ENCODE measurements at places on chromosomes 2 and 18.

DNA sequence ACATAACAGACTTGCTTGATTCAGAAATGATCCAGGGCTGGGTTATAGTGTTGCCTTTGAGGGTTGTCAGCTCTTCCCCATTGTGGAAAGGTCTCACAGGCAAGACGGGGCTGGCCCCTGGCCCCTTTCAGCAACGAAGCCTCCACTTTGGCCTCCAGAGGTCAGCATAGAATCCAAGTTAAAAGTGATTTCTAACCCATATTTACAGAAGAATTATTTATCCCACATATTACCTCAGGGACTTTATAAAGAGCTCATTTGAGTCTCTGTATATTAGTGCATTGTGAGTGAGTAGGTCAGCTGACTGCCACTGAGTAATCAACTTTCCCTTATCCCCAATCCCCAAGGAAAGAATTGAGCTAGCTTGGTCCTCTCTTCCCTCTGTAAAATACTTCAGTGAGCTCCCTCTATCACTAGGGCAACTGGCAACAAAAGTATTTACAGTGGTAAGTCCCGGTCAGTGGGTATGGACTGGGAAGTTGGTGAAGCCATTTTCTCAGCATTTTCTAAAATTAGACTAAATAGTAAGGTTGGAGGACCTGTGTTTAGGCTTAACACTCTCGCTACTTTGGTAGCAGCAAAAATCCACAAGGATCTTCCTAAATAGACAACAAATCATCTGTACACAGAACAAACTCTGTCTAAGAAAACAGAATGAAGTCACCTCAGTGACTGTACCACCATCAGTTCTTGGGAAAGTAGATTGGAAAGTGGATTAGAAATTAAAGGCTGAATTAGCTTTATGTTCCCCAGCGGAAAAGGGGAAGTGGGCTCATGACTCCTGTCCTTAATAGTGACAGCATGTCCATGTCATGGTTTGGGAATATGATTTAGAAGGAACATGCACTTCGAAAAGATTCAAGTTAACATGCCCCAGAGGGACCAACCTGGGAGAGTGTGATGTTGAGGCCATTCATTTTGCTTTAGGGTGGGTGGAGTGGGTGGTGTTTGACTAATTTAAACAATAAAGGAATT lies 171.0 kb upstream of the SIX3 start:
- no peak for DNase-seq

- no peak for DNase-seq
Observed at GRCh38 chr18:56982766-56983165, 164.1 kb upstream of the BOD1L2 start.

GRCh38 chr2:233840520-233840919 lies 13.8 kb downstream of the HJURP start:
- DNase-seq: no peak

GRCh38 chr2:222713002-222713401 lies 41.5 kb downstream of the MOGAT1 start:
- no peak for DNase-seq

DNA sequence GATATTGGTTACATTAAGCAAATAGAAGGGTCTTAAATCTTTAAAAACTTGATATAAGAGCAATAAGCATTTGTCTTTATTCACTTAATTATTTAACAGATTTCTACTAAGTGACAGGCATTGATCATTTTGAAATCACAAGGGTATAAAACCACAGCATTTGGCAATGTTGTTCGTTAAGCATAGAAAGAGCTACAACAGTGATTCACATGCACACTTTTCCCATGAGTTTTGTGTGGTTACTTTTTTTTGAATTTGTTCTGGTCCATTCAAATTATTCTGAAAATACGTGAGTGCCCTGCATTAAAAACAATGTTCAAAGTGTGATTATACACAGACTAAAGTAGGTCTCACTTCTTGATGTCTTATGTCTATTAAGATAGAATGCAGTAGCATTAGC lies 52.2 kb downstream of the LYPD6B start:
- no peak for DNase-seq

DNA sequence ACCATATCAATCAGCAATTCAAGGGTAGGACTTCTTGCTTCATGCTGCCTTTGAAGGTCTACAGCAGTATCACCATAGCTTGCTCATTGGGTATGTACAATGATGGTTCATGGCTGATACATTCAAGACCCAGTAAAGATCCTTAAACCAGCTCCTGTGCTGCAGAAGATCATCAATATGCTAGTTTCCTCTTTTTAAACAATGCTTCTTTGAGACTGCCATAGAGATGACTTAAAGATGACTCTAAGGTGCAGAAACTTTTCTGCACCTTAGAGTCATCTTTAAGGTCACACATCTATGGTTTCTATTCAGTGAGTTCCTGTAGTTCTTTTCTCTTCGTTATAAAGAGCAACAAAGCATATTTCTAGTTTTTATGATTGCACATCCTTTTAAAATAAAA lies 102.8 kb upstream of the KLHL14 start:
- no peak for DNase-seq

GRCh38 chr2:240457223-240458043 lies 22.0 kb downstream of the GPC1 start:
- DNase-seq: no peak

GRCh38 chr2:157857881-157858280 lies 18.2 kb downstream of the ACVR1 start:
- no peak for DNase-seq

GRCh38 chr2:43818761-43819160 lies 19.9 kb downstream of the ABCG5 start:
- no peak for DNase-seq

- no peak for DNase-seq
Observed at GRCh38 chr2:218474527-218474926, 55.6 kb downstream of the VIL1 start.

- no peak for DNase-seq
Observed at GRCh38 chr2:46870051-46870839, 45.4 kb downstream of the MCFD2 start.

DNA sequence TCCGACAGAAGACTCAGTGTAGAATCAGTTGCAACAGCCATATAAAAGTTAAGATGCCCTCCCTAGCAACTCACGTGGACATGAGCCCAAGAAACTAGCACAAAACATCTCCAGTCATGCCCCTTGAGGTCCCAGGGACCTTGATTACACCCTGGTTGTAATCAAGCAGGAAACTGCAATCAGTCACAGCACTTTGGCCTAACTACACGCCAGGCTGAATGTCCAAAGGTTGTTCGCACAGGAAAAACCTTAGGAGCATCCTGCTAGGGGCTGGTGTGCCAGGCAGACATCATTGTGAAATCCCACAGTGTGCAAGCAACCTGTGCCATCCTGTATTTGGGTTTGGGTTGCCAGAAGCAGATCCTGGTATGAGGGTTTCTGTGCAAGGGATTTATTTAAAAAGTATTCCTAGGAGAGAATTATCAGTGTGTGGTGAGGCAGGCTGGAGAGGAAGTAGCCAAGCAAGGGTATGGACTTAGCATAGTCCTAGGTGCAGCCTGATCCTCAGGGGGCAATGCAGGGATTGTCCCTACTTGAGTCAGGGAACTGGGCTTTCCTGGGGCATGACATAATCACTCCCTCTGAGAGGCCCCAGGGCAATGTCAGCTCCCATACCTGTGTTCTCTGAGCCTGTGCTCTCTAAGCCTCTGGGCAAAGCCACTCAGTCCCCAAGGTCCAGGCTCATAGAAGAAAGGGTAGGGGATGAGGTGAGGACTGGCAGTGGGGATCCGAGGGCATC lies 17.8 kb upstream of the SULT1C2 start:
- no peak for DNase-seq

DNA sequence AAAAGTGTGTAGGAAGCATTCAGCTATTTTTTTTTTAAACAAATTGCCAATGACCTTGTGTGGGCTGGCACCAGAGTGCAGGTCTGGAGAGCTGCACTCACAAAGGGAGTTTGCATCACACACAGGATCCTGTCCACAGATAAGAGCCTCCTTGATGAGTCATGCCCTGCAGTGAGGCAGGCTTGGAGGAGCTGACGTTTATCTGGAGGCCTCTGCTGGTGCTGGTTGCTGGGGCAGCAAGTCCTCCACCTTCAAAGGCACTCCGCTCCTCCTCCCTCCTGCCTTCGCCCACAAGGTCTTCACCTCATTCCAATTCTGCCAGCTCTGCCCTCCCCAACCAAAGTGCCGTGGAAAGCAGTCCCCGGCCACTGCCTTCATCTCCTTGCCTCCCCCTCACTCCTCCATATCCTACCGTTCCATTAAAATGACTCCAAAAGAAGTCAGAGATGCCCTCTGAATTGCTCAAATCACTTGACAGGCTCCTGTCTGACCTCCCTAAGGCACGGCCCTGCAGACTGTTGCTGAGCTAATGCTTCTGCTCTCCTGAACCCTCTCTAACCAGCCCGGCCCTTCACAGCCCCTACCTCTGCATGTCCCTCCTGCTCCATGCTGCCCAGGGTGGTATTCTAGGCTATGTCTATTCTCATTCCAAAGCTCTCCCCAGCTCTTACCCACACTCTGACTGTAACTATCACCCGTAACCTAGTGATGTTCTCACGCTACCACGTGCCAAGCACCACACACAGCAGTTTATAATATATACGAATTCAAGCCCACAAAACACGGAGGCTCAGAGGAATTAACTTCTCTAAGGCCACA lies 30.9 kb downstream of the LONRF2 start:
- DNase-seq: peak; percentile 16

- DNase-seq: no peak
Observed at GRCh38 chr2:185793532-185794345, 55.1 kb downstream of the FSIP2 start.

DNA sequence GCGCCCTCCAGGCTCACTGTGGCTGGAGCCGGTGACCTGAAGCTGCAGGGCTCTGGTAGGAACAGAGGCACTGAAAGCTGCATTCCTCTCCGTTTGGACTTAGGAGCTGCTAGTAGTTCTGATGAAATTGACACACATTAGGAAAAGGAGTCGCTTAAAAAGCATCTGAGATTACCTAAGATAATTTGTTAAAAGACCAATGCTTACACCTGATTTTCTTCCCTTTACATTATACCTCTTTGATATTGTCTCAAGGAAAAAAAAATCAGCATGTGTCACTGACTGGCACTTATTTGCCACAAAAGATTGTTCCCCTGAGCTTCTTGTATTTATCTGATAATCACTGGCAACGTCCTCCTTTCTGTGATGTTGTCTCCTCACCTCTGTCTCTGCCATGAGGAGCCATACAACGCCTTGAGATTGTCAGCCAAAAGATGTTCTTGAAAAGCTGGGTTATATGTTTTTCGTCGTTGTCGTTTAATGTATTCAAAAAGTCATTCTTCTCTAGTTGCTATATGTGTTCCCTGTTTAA lies 618 bp upstream of the CHN1 start:
- no peak for DNase-seq

DNA sequence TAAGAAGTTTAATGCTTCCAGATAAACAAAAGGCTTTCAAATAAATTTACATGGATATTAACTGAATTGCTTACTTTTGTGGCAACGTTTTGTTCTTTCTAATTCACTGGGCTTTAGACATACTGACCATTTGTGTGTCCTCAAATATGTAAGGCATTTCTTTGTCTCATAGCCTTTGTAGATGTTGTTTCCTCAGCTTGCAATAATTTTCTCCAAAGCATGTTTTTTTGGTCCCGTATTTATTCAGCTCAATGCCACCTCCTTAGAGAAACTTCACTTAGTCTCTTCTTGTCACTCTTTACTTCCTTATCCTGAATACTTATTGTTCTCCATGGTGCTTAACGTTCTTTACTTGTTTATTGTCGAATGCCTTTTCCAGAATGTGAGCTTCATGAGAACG lies 98.5 kb downstream of the NUP35 start:
- no peak for DNase-seq

- no peak for DNase-seq
Observed at GRCh38 chr18:40423291-40423690, 1531.7 kb upstream of the PIK3C3 start.

DNA sequence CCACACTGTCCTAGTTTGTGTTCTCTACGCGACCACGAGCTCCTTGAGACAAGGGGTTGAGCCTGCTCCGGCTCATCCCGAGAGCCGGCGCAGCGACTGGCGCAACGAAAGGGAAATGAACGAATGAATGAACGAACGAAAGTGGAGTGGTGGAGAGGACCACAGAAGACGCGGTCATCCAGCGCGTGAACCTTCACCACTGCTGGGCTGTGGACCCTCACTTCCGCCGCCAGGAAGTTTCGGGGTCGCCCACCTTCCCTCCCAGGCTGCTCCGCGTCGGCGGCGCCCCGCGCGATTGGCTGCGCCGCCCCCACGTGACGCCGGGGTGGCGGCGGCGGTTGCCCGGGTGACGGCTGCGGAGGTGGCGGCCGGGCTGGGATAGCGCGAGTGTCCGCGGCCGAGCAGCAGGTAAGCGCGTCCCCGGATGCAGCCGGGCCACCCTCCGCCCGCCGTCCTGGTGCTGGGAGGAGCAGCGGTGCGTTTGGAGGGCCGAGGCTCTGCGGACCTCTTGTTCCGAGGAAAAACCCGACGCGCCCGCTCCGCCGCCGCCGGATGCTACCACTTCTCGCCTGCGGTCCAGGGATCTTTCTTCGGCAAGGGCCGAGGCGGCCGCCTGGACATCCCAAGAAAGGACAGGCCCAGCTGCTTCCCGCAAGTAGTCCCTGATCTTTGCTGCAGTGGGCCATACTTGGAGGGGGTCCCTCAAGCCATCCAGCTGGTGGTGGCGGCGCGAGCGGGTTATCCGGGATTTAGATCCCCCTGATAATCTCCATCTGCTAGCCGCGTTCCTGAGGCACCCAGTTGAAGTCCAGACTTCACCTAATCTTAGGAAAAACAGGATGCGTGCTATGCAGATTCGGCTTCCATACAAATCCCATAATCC lies at the start of gene ARMC9:
TSS of gene ARMC9 (plus strand) at position 341 of the 883 bp plus-strand sequence. CDS start 7,608 bp downstream, outside the sequence.
- DNase-seq: peak; percentile 66

DNA sequence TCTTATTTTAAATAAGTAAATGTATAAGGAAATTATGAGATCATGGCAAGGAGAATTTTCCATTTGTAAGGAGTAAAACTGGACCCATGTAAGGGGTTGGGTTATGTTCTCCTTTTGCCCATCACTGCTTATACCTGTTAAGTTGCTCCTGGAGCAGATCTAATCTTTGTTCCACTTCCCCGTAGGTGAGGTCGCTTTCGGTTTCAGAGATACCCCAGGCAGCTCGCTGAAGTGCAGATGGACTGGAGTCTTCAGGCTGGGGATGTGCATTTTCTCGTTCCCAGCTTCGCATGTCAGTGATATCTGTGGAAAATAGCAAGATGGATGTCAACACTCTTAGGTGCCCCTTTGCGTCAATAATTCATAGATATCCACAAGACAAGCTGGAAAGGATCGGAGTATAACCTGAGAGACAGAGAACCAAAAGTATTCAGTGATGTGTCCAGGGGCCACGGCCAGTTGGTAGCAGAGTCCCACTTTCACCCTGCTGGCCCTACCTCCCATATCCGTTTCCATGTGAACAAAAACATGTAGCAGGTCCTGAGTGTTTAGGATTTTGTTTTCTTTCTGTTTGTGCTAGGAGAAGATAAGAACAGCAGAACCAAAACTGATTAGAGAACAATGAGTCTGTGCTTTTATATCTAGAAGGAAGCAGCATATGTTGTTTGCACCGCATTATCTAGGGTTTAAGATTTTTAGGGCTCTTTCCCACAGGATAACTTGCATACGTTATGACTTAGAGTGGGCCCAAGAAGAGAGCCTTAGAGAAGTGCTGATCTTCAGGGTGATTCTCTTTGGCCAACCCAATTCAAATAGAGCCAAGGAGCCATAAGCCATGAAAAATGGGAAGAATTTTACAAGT lies 36.0 kb downstream of the GCA start:
- no peak for DNase-seq

DNA sequence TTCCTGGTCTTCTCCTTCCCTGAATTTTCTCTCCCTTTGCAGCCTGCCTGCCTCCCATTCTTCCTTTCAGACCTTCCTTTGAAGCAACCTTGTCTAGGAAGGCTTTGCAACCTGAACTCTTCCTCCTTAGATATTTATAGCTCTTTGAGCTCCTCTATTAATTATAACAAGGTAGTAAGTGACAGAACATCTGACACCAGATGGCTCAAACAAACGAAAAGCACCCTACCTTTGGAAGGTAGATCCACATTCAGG lies 57.2 kb upstream of the SLC1A4 start:
- DNase-seq: no peak

GRCh38 chr2:240135706-240136012 lies 446 bp downstream of the COPS9 start:
- no peak for DNase-seq
